Left kidney (tissue), 8 donors: ENCODE measurements at places on chromosomes 3 and 15. TPM values are rescaled to one million over a fixed set of nuclear protein-coding genes. Genes with fewer than 3 reads are reported as not detected.

DNA sequence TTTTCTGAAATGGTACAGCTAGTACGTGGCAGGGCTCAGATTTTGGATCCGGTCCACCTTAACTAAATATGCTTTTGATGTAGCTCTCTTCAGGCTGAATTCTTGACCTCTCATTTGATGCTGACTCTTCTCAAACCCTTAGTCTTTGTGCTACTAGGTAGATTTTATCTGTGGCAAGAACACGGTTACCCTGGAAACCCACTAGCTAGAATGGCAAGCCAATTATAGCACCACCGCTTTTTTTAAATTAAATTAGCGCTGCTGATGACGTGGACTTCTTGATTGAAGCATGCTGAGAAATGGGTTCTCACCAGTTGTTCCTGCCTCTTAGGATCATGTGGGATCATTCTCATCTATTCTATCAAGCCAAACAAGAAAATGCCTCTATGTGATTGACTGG is 421.5 kb downstream of the LPP start:
- no peak for DNase-seq

FANCD2OS gene
- polyA plus RNA-seq = 0.81 TPM

CDCP1 gene
- 1.2 TPM for polyA plus RNA-seq

CHST2 gene
- 19.6 TPM for polyA plus RNA-seq

- DNase-seq = no peak
These were observed 43.4 kb downstream of the EEFSEC start for GRCh38 chr3:128196647-128197046.

GRCh38 chr3:48222616-48223513 is at the start of gene CAMP:
TSS of gene CAMP (plus strand) at chr3:48223495. CDS start at chr3:48223512, 17 bp downstream.
- no peak for DNase-seq

- DNase-seq = no peak
These were observed 699.9 kb upstream of the ZNF385D start for GRCh38 chr3:22450786-22451400.

DNA sequence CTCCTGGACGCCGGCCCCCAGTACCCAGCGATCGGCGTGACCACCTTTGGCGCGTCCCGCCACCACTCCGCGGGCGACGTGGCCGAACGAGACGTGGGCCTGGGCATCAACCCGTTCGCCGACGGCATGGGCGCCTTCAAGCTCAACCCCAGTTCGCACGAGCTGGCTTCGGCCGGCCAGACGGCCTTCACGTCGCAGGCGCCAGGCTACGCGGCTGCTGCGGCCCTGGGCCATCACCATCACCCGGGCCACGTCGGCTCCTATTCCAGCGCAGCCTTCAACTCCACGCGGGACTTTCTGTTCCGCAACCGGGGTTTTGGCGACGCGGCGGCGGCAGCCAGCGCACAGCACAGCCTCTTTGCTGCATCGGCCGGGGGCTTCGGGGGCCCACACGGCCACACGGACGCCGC is 956 bp downstream of the ZIC1 start:
- DNase-seq = no peak

DNA sequence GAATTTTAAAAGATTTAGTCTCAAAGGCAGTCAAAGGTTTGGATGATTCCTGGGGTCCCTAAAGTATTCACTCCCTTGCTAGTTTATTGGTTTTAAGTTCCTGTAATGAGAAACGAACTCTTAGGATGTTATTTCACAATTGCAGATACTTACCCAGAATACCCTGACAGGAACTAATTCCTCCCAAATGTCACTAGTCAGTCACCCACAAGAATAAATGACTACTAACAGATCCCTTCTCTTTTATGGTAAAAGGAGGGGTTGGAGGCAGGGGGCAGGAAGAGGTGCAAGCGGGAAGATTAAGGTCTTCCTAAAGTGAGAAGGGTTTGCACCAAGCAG is 174.2 kb upstream of the SLC2A2 start:
- DNase-seq = no peak

GOLIM4 gene
- 107 TPM for polyA plus RNA-seq

GOLGA6L7 gene
- 1.1 TPM for polyA plus RNA-seq

CACNA2D2 gene
- 14.6 TPM for polyA plus RNA-seq

- DNase-seq = no peak
These were observed 85.6 kb downstream of the BCHE start for GRCh38 chr3:165751637-165752036.

VEPH1 gene
- polyA plus RNA-seq = 56.0 TPM

GRCh38 chr3:60096403-60096802 is 1046.6 kb upstream of the CFAP20DC start:
- no peak for DNase-seq

GRCh38 chr3:162938083-162938482 is 1441.5 kb downstream of the OTOL1 start:
- no peak for DNase-seq

DNA sequence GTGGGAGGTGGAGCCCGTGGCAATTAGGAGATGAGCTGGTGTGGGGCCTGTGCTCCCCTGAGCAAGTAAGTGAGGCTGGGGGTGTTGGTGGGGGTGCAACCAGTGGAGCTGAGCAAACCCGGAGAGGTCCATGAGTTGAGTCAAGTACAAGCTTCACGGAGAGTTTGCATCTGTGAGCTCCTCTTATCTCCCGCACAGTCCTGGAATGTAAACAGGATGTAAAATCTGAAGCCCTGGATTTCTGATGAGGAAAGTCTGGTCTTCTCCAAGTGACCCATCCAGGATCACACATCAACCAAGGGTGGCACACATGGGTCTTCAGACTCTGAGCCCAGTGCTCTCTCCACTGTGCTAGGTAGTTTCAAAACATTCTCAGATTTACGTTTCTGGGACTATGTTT is 67.8 kb downstream of the LSM3 start:
- no peak for DNase-seq

GRCh38 chr3:161560008-161560637 is 63.5 kb downstream of the OTOL1 start:
- DNase-seq = peak; percentile 66
